ENCODE measurements at places on chromosomes 12 and 14. TPM values are rescaled to one million over a fixed set of nuclear protein-coding genes. Genes with fewer than 3 reads are reported as not detected.

Gene SETD1B
- total RNA-seq = 17.5 TPM

Gene SPIC
- total RNA-seq = not detected

Gene CD163L1
- total RNA-seq = 8.1 TPM

Gene PGF
- 1.2 TPM for total RNA-seq

Gene OR4M1
- total RNA-seq = not detected

Gene ITGB7
- 1.0 TPM for total RNA-seq

Gene HSPB8
- total RNA-seq = 40.1 TPM

Gene ITFG2
- total RNA-seq = 21.1 TPM

Gene DDN
- total RNA-seq = 0.18 TPM

Gene TOMM20L
- not detected for total RNA-seq

Gene JDP2
- 48.0 TPM for total RNA-seq

Gene ZNF605
- total RNA-seq = 10.8 TPM

GRCh38 chr14:82805892-82806825 is 1272.5 kb upstream of the SEL1L start:
- H3K27ac ChIP-seq = no peak overlapping the region
- DNase-seq = no peak
- H3K4me3 ChIP-seq = no peak overlapping the region
- H3K4me1 ChIP-seq = no peaks in the 10 kb centered on the region
- H3K36me3 ChIP-seq = no peaks in the 10 kb centered on the region

- no peak overlapping the region for H3K4me3 ChIP-seq
- H3K36me3 ChIP-seq = no peaks in the 10 kb centered on the region
- DNase-seq = no peak
- peaks cover 6% of the 10 kb centered on the region for H3K27me3 ChIP-seq
These were observed 116.8 kb downstream of the WIF1 start for GRCh38 chr12:65004270-65004669.

DNA sequence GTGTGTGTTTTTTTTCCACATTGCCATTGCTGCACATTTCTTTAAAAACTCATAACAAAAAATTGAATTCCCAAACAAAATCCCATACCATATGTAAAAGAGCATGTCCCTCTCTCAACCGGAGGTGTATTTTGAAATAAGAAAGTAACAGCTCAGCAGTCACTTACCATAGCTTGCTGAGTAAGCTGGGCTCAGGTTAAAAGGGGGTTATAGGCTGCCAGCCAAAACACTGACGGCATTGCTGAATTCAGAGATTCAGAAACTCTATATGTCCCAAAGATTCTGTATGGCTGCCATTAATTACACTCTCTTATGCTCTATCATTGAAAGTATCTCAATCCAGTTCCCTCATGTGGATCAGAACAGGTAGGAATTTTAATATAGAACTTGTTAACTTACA is 276.0 kb downstream of the FOXG1 start:
- peaks cover 19% of the 10 kb centered on the region for H3K4me1 ChIP-seq
- no peak overlapping the region for H3K27ac ChIP-seq
- no peak overlapping the region for H3K4me3 ChIP-seq
- no peak for DNase-seq

GRCh38 chr12:102753802-102754201 is 163.2 kb downstream of the PAH start:
- no peaks in the 10 kb centered on the region for H3K36me3 ChIP-seq
- no peak overlapping the region for H3K27ac ChIP-seq
- DNase-seq = no peak
- H3K27me3 ChIP-seq = peaks cover 6% of the 10 kb centered on the region
- H3K4me3 ChIP-seq = no peak overlapping the region
- peaks cover 11% of the 10 kb centered on the region for H3K4me1 ChIP-seq

GRCh38 chr14:97902630-97903029 is 1105.4 kb downstream of the VRK1 start:
- DNase-seq = no peak
- H3K27ac ChIP-seq = no peak overlapping the region
- H3K4me1 ChIP-seq = no peaks in the 10 kb centered on the region
- no peaks in the 10 kb centered on the region for H3K27me3 ChIP-seq
- no peak overlapping the region for H3K4me3 ChIP-seq

DNA sequence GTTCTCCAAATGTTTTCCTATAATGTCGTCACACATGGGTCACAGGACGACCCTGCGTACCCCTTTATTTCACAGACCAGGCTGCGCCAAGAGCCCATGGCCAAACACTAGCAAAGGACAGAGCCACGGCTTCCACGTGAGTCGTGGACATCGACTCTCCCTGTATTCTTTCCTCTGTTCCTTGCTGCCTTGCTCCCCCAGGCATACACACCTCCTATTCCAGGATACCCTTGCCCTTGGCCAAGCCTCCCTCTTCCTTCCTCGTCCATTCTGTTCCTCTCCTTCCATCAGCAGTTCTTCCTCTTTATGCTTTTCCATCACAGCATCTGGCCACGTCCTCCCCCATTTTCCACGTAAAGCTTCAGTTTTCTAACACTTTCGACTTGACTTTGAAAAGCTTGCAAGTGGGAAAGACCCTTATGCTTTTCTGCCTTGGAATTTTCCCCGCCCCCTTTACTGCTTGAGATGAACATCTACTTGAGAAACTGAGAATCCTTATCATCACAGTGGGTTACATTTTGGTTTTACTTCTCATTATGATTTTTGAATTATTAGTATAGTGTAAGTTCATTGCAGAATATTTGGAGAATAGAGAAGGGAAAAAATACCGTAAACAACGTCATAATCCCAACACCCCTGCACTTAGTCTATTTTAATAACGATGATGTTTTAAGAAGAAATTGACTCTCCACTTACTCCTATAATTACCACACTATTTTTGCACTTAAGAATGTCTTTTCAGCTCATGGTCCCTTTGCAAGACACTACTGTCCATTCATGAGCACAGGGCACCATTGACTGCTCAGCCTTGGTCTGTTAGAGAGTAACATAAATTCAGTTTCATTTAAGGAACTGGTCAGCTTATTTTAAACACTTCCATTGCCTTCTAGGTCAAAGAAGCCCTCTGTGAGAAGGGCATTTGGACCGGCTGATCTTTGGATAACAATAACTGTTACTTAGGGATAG is 15.8 kb upstream of the NINJ2 start:
- no peak overlapping the region for H3K4me3 ChIP-seq
- no peak overlapping the region for H3K27ac ChIP-seq
- no peaks in the 10 kb centered on the region for H3K36me3 ChIP-seq

DNA sequence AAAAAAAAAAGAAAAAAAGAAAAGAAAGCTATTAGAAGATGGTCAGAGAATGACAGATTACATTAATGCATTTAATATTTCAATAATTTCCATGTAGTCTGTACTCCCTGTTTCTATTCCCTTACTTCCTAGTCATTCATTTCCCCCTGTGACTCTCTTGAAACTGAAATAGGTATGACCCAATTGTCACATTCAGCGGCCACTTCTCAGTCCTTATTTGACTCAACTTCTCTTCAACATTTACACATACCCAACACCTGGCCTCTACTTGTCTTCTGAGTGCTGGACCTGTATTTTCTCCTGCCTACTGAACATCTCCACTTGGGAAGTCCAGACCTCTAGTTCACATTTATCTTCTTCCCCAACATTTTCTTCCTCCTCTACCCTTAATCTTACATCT is 7.2 kb downstream of the EEA1 start:
- H3K4me1 ChIP-seq = peaks cover 32% of the 10 kb centered on the region
- peaks cover 3% of the 10 kb centered on the region for H3K27me3 ChIP-seq
- no peak for DNase-seq
- H3K4me3 ChIP-seq = no peak overlapping the region
- H3K36me3 ChIP-seq = peaks cover 14% of the 10 kb centered on the region
- no peak overlapping the region for H3K27ac ChIP-seq

DNA sequence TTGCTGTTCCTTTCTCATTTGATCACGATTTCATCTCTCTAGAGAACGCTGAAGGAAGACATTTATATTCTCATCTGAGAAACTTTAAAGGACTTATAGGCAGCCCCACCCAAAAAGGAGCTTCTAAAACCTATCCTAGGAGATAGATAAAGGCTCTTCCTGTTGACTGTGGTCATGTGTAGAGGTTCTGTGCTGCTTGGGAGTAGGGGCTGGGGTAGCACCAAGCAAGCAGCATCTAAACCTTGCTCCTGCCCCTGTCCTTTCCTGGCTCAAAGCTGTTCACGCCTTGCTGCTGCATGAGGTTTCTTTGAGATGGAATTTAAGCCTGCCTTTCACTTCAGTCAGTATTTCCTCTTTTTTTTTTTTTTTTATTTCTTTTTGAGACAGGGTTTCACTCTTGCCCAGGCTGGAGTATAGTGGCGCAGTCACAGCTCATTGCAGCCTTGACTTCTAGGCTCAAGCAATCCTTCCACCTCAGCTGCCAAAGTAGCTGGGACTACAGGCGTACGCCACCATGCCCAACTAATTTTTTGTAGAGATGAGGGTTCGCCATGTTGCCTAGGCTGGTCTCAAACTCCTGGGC is 41.4 kb downstream of the RAB35 start:
- H3K27ac ChIP-seq = no peak overlapping the region
- peaks cover 50% of the 10 kb centered on the region for H3K27me3 ChIP-seq
- no peak for DNase-seq
- no peaks in the 10 kb centered on the region for H3K36me3 ChIP-seq
- peaks cover 8% of the 10 kb centered on the region for H3K4me1 ChIP-seq

DNA sequence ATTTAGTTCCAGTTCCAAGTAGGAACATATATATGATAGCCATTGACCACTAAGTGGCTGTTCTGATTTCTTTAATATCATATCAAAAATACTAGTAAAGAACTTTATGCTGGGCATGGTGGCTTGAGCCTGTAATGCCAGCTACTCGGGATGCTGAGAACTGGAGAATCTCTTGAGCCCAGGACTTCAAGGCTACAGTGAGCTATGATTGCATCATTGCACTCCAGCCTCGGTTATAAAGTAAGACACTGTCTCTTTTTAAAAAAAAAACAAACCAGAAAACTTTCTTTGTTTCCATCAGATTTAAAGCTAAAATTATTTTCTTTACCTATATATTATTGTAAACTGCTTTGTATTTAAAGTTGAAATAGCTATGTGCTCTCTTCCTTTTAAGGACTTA is 127.0 kb downstream of the SCAF11 start:
- no peak overlapping the region for H3K4me3 ChIP-seq
- no peaks in the 10 kb centered on the region for H3K27me3 ChIP-seq
- DNase-seq = no peak

- no peaks in the 10 kb centered on the region for H3K36me3 ChIP-seq
- no peak overlapping the region for H3K4me3 ChIP-seq
- no peaks in the 10 kb centered on the region for H3K4me1 ChIP-seq
- no peaks in the 10 kb centered on the region for H3K27me3 ChIP-seq
- H3K27ac ChIP-seq = no peak overlapping the region
These were observed 81.0 kb downstream of the PTPRR start for GRCh38 chr12:70839544-70839943.

- no peak for DNase-seq
- H3K36me3 ChIP-seq = peaks cover 32% of the 10 kb centered on the region
- no peak overlapping the region for H3K4me3 ChIP-seq
- H3K27ac ChIP-seq = no peak overlapping the region
- peaks cover 14% of the 10 kb centered on the region for H3K4me1 ChIP-seq
These were observed 40.4 kb downstream of the SETD3 start for GRCh38 chr14:99440278-99440677.

DNA sequence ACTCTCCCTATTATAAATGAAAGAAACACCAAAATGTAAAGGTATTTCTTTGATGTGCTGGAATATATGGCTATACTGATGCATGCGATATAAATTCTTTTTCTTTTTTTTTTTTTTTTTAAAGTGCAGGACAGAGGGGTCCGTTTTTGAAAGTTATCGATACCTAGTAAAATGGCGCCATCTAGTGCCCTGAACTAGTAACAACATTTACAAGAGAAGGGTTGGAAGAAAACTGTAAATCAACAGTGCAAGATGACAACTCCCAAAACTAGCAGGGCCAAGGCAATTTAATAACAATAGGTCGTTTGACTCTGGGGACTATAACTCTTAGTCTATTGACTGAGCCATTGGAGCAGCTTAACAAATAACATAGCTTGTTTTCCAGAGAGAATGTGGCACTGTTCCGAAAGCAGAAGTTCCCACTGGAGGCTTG is 137.7 kb downstream of the SPTSSA start:
- peaks cover 20% of the 10 kb centered on the region for H3K27me3 ChIP-seq
- H3K36me3 ChIP-seq = no peaks in the 10 kb centered on the region
- no peak overlapping the region for H3K27ac ChIP-seq
- DNase-seq = no peak

- H3K27ac ChIP-seq = peak overlapping the region; percentile 92
- H3K36me3 ChIP-seq = no peaks in the 10 kb centered on the region
- H3K4me1 ChIP-seq = peaks cover 53% of the 10 kb centered on the region
- H3K27me3 ChIP-seq = no peaks in the 10 kb centered on the region
These were observed 15.4 kb upstream of the NIN start for GRCh38 chr14:50846226-50846880.

DNA sequence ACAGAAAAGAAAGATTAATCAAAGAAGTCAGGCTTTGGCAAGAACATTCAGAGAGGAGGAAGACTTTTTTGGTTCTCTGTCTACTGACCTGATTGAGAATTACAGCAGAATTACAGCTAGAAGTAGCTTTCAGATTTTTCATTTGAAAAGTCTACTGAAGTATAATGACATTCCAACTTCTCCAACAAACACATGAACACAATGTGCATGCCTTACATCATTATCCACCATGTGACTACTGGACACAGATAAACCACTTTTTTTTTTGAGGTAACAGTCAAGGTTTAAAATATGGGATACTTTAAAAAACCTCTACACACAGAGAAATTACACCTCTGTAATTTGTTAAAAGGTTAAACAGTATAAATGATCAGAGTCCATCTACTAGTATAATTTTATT is 12.3 kb downstream of the BTBD7 start:
- no peaks in the 10 kb centered on the region for H3K27me3 ChIP-seq
- no peak for DNase-seq
- H3K4me1 ChIP-seq = peaks cover 56% of the 10 kb centered on the region
- peak overlapping the region; percentile 92 for H3K27ac ChIP-seq
- H3K36me3 ChIP-seq = peaks cover 22% of the 10 kb centered on the region

- no peaks in the 10 kb centered on the region for H3K27me3 ChIP-seq
- peaks cover 48% of the 10 kb centered on the region for H3K36me3 ChIP-seq
- H3K4me3 ChIP-seq = peak overlapping the region; percentile 51
- peak overlapping the region; percentile 89 for H3K27ac ChIP-seq
These were observed 465.3 kb upstream of the RGS6 start for GRCh38 chr14:71466946-71467345.

DNA sequence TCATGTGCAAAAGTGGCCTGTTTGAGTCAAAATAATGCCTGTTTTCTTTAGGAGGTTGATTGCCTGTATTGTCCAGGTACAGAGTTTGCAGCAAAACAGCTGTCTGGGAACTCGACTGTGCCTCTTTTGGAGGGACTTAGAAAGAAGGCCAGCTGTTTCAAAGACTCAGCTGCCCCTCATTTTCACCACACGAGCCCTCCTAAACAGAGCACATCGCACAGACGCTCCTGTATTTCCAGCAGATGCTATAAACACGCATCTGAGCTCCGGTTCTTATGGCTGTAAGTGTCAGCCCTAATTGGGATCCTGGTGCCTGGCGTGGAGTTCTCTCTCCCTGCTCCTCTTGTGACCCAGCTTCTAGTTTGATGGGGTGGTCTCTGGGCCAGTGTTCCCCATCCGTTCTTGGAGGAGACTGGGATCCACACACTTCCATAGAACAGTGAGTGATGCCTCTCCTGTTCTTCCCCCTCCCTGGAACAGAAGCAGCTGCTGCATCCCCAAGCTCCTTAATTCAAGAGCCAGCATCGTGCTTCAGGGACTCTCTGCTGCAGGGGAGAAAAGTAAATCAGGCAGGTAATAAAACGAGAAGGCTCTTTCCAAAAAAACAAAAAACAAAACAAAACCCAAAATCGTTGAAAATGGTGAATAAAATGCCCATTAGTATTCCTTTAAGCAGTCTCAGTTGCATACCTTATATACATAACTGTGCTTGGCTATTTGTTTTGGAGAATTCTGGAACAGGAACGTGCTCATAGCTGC is 269.0 kb downstream of the SLC15A4 start:
- no peak overlapping the region for H3K27ac ChIP-seq
- H3K4me1 ChIP-seq = no peaks in the 10 kb centered on the region
- H3K27me3 ChIP-seq = peaks cover 4% of the 10 kb centered on the region

Measured in HFFc6 (cell line).